ENCODE measurements at places on chromosomes 11 and 22.

DNA sequence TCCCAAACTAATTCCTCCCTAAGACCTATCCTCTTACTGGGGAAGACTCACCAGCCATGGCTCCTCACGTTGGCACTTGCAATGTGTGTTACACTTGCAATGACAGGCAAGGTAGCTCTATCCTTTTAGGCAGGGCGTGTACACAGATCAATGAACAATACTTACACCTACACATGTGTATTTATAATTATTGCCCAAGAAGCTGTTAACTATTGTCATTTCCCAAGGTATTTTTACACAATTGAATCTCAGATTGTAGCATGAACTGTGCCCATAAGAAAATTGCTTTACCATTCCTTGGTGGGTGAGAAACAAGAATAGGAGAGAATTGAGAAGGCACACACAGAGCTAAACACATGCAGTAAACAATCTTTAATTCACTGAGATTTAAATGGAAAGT is at the start of gene CARD18:
Gene CARD18 (minus strand): TSS at position 101 of the 400 bp plus-strand sequence. CDS start 43 bp downstream, at position 58.
- no peak for DNase-seq

DNA sequence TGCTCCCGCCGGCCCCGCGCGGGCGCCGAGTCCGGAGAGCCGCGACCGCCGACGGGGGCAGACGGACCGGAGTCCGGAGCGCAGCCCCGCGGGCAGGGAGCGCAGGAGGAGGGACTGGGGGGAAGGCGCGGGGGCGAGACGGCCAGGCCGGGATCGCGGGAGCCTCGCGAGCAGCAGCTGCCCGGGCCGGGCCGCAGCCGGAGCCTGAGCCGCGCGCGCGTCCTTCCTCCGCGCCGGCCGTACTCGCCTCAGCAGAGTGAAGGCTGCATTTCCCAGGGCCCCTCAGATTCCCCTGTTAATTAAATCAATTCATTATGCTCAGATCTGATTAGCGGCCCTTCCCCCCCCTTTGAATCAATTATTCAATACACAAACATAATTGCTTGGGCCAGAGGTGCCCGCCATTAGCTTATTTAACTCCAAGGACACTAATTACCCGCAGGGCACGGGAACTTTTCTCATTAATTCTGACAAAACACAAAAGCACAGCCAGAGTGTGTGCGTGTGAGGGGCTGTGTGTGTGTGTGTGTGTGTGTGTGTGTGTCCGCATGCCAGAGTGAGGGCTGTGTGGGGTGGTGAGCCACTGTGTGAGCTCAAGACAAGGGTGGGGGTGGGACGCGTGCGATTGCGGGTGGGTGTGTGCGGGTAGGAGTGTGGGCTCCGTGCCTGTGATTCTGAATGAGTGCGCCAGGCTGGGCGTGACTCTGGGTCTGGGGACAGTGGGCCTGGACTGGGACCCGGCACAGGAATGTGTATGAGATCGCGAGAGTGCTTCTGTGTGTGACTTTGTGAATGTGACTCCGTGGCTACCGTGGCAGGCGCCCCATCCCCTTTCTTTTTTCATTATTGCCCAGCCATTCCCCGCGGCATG is 5.1 kb upstream of the LMO1 start:
- DNase-seq, result no peak

- no peak for DNase-seq
These were observed 16.4 kb upstream of the SHANK2 start for GRCh38 chr11:71268706-71269321.

DNA sequence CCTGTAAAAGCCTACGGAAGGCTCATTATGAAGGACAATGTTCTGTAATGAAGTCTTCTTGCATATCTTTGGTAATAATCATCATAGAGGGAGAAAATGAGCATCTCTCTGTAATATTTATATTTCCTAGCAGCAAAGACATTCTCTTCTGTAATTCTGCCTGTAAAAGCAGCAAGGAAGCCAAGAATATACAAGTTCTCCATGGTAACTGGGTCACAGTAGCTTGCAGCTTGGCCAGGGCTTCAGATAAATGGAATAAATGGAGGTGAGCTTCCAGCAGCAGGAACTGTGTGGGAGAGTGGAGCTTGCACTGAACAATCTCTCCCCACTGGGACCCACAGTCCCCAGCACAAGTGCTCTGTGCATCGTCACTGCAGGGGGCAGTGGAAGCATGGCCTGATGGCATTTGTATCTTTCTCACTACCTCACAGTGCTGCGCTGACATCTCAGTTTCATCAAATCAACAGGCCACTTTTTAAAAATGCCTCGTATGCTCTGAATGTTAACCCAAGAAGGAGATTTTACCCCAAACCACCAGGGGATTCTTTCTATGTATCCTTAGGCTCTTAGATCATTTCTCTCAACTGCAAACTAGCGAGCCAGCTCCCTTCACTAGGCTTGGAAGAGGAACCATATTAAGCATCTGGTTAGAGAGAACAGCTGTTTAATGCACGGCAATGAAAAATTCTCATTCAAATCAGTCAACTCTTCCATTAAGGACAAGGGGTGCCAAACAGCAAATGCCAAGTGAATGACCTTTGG is 1059.7 kb downstream of the OPCML start:
- no peak for DNase-seq

- peak; percentile 53 for DNase-seq
These were observed 1.5 kb upstream of the WNT11 start for GRCh38 chr11:76207642-76208401.
